ENCODE measurements at places on chromosomes 12 and 14.

DNA sequence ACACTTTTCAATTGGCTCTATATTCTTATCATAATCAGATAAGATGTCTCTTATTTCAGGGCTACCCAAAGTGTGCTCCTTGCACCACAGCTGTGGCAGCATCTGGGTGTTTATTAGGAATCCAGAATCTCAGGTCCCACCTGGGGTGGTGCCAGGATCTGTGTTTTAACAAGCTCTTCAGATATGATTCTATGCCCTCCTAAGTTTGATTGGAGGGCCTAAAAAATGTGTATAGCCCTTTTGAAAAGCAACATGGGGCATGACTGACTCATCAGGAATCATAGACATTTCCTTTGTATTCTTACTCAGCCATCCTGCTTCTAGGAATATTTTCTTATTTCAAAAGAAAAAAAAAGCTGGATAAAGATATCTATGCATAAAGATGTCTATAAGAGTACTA is 103.1 kb downstream of the HELB start:
- DNase-seq, result no peak

GRCh38 chr12:2284321-2284813 is 231.6 kb downstream of the CACNA1C start:
- DNase-seq, result no peak

- DNase-seq, result no peak
These were observed 94.6 kb upstream of the DAAM1 start for GRCh38 chr14:59093902-59094301.

- no peak for DNase-seq
These were observed 55.8 kb downstream of the GALNT4 start for GRCh38 chr12:89468648-89469326.

GRCh38 chr14:23164250-23164649 is 19.2 kb downstream of the SLC7A8 start:
- no peak for DNase-seq

DNA sequence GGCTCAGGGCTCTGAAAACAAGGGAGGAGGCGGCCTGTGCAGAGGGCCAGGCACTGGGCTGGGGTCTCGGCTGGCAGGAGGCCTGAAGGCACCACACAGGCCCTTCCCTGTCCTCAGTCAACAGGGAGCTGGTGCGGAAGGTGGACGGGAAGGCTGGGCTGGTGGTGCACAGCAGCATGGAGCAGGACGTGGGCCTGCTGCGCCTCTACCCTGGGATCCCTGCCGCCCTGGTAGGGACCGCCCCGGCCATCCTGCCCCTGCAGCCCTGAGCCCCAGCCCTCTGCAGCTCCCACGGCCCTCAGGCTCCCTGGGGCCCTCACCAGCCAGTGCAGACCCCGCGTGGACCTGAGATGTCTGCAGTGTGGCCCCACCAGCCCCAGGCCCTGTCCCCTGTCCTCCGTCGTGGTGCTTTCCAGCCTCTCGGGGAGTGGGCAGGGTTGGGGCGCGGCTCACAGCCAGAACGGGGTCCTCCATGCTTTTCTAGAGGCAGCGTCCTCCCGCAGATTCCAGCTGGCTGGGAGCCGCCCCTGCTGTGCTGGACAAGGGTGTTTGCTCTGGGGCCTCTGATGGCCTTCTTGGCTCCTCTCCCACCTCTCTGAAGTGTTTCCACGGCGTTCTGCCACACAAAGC is 18.1 kb downstream of the ASPG start:
- DNase-seq, result no peak

DNA sequence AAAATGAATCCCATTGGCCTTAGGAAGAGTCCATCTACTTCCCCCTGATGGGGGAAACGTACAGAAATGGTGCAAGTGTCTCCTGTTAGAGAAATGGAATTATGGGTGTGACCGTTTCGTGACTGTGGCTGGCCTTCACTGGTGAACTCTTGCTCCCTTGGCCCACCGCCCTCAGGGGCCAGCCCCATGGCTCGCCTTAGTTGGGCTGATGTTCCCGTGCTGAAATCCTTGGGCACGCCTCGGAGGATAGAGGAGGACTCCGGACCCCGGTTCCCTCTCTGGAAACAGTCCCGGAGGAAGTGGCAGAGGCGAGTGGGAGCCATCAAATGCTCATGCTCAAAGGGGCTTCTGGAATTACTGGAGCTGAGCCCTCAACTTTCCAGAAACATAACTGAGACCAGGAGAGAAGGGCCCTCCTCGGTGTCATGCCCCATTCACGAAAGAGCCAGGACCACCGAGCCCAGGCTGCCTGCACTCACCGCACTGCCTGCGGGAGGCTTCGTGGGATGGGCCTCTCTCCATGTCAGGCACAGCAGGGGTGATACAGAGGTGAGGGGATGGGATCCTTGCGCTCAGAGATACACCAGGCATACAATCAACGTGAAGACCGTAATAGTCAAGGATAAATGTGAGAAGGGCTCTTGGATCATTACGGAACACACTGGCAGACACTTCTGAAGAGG is 10.1 kb upstream of the CACNA2D4 start:
- DNase-seq, result no peak

GRCh38 chr12:65602253-65602609 is 222.1 kb upstream of the HMGA2 start:
- DNase-seq, result no peak

DNA sequence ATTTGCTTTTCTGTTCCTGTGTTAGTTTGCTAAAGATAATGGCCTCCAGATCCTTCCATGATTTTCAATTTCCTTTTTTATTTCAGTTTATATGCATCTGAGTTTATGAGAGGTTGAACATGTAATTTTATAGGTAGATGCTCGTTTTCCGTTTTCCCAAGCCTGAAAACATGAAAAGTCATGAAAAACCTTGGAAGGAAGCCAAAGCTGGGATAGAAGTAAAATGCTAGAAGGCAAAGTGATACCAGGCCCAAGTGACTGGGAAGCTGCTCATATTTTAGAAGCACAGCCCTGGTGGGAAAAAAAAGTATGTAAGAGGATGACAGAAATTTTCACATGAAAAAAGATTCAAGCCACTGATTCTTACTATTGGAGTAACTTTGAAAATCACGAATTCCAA is 290.8 kb downstream of the PRKD1 start:
- no peak for DNase-seq

DNA sequence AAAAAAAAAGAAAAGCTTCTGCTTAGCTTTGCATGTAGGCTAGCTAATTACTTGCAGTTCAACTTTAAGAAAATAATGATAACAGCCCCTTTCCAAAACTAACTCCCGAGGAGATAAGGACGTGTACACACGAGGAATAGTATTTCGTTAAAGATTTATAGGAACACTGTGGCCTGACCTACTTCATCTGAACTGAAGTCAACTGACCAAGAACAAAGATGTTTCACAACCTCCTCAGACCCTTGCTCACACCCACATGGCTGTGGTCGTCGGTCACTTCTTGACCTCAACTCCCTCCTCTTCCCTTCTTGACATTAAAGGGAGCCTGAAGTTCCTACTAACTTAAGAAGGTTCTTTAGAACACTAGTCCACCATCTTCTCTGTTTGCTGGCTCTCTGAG is 25.3 kb upstream of the FAM181A start:
- no peak for DNase-seq

DNA sequence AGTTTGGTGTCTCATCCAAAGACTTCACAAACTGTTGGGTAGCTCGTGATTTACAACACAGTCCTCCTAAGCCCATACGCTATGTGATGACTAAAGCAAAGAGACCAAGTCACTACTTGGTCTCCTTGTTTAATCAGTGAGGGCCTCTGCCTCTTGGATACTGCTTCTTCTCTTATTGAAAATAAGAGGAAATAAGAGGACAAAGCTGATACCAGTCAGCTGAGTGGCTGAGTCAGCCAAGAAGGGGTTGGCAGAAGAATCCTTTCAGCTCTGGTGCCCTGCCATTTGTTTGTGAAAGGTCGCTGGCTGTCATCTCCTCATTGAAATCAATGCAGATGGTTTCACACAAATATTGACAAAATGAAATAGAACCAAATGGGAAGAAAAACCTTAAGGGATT is 67.5 kb upstream of the SLC35F4 start:
- no peak for DNase-seq

GRCh38 chr12:2804393-2805142 is 7.9 kb upstream of the ITFG2 start:
- DNase-seq, result no peak

All from NCI-H1436 treated with DMSO at 0.1 percent for 48 hours (cell line).